ENCODE measurements at places on chromosomes 4 and X.
A peak's percentile ranks its signal among the peaks of the same experiment; 100 is the strongest.

DNA sequence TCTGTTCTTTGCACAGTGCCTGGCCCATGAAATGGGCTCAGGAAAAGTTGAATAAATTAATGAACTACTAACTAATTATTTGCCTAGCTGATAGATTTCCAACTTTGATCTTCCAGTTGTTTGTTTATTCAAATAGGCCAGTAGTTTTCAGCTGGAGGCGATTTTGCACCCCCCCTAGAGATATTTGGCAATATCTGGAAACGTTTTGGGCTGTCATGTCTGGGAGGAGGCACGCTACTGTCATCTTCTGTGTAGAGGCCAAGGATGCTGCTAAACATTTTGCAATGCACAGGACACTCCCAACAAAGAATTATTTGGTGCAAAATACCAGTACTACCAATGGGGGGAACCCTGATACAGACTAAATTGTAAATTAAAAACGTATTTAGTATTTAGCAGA is 81.9 kb downstream of the VCX2 start:
- DNase-seq = no peak

GRCh38 chrX:101709384-101709783 is 49.7 kb upstream of the ARMCX2 start:
- DNase-seq = no peak

- DNase-seq = no peak
These were observed 253.0 kb downstream of the PTTG2 start for GRCh38 chr4:38213083-38213805.

DNA sequence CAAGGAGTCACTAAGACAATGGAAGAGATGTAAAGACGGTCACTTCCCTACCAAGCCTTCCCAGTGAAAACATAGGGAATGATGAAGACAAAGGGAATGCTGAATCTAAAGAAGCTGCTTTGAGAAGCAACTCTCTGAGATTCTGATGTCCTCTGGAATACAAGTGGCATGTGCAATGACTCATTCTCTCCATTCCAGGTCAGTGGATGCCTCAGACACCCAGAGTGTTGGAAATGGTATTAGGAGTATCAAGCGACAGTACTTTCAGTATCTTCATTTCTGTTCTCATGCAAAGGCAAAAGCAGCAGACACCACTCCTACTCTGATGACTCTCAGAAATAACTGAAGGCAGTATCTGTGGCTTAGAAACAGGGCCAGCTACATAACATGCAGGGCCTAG is 102.6 kb downstream of the FSTL5 start:
- no peak for DNase-seq

DNA sequence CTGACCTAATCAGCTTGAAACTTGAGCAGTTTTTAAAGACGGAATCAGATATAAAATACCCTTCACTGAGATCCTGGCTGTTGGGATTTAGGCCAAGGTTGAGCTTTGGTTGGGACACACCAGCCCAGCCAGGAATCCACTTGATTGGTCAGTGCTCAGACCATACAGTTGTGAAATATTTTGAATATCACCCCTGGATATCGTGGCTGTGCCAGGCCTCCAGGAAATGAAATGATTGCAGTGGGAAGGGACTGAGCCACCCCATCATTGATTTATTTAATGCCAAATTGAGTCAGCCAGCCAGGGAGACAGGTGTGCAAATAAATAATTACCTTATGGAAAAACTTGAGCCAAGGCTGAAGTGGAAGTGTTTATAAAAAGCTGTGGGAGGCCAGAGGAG is 128.4 kb upstream of the SCML1 start:
- DNase-seq = no peak

DNA sequence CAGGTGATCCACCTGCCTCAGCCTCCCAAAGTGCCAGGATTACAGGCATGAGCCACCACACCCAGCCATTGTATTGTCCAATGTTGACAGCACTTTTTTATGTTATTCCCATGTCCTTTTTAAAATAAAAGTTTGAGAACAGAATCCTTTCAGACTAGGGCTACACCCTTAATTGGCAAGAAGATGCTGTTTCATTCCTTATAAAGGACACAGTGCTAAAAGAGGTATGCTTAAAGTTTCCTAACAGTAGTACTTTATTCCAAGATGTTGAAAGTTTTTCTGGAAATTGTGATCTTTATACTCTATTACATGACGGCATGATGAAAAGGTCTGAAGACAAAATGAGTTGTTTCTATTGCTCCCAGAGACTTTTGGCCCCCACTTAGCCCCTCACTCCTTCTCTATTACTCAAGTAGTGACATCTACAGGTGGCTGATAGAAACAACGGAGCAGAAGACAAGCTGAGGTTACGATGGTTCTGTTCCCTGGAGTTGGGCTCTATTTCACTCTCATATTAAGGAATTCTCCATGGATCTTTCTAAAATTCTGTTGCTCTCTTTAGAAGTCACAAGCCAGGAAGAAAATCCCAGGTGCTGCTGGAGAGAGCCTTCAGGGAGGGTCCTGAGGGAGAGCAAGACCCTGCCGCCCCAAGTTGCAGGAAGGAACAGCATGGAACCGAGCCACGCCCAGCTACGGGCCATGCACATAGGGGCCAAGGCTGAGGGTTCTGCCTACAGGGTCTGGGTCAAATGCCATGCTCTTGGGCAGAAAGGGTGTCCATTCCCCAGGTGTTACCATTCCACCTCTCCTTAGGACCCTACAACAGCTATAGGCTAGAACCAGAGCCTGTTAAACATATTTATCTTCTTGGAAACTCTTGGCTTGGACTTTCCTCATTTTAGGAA is 22.8 kb downstream of the RPL9 start:
- no peak for DNase-seq

GRCh38 chr4:135015771-135016170 is 814.2 kb upstream of the PABPC4L start:
- no peak for DNase-seq

DNA sequence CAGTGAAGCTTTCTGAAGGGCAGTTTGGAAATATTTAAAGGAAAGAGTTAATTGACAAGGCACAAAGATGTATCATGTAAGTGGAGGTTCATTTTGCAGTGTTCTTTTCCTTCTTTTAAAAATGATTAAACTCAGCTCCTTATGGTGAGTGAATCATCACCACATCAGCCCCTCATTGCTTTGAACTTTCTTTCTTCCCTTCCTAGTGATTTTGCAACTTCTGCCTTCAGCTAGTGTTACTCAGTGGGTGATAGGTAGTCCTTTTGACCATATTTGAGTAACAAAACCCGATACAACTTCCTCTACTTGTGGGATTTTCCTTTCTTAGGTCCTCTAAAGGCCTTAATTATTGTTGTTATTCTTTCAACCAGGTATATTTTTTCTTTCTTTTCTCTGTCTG is 8.2 kb downstream of the ZCCHC4 start:
- DNase-seq = no peak

- DNase-seq = no peak
These were observed 29.9 kb downstream of the CPEB2 start for GRCh38 chr4:15031993-15032675.

GRCh38 chr4:66943112-66943511 is 602.2 kb downstream of the CENPC start:
- no peak for DNase-seq

DNA sequence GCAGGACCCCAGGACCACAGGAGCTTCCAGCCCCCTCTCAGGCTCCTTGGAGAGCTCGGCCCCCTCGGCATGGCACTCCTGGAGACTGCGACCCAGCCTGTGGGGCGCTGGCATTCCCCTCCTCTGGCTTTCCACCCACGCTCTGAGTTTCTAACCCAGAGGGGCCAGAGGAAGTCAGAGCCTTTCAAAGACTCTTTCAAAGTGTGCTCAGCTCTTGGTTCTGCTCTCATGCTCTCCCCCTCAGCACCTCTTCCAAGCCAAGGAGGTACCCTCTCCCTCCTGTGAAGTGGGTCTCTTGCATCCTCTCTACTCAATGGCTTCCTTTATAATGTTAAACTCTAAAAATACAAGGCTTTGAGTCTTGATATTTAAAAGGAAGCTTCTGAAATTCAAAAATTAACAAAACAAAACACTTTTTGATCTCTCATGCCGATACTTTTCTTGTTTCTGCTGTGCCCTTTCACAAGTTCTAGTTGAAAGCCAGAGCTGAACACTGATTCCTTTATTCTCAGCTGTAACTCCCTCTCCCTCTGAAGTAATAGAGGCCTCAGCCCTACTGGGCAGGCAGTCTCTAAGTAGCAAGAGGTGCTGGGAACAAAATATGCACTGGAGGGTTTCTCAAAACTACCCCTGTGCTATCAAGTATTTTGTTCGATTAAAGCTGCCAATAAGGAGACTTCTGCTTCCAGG is 82.8 kb downstream of the NAT8L start:
- DNase-seq = no peak

DNA sequence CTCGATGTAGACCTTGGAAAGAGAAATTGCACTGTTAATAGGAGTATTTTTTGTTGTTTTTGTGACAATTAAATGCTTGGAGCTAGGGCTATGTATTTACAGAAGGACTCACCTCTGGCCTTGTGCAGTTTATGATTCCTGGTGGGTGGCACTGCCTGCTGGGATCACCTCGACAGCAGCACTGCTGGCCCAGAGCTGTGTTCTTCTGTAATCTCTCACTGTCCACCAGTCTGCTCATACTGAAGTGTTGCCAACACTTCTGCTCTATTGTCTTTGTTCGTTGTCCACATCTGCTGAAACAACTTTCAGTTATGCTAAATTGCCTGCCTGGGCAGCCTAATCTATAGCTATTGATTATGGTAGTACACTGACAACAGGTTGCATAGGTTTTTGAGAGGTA is 194.4 kb upstream of the ANK2 start:
- no peak for DNase-seq

DNA sequence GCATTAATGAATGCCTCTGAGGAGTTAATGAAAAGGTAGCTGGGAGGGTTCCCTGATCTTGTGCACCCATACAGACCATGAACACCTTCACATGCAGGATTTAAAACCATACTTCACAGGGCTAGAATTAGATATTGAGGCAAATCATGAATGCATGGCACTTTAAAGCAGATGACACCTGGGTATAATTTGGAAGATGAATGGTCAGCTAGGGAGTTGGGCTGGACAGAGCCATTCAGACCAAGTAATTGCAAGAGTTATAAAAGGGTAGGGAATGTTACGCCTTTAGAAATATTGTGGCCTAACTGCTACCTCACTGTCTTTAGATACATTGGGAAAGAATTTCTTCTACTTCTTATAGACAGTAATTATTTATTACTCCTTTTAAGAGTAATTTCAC is 89.1 kb upstream of the ZNF827 start:
- DNase-seq = no peak

DNA sequence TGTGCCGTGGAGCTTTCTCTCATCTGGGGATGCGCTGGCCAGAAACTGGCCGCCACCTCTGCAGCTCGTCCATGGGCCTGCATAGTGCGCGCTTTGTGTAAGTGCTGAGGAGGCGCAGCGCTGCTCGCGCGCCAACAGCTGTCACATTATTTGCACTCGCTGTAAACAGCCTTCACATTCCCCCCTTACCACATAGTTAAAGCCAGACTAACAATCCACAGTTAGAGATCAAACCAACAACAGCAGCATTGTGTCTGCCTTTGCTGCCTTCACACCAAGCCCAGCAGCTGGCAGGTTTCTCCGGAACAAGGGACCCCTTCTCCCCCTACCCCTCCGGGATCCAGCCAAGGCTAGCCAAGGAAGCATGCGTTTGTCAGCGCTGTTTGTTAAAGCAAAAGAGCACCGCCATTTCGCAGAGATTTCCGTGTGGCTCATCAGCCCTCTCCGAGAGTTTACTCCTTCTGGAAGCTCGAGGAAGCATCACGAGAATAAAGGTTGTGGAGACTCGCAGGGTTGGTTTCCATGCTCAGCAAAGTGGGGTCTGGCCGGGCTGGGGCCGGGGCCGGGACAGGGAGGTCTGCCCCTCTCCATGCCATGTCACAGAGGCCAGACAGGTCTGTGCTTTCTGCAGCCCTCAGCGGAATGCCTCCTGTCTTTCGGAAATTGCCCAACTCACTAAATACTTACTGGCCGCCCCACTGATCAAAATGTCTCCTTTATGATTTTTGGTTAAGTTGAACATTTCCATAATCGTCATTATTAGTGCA is 11.0 kb downstream of the BCOR start:
- DNase-seq = peak; percentile 72

GRCh38 chr4:53962516-53963225 is 101.7 kb downstream of the CHIC2 start:
- DNase-seq = no peak

GRCh38 chr4:17595471-17596005 is 18.5 kb downstream of the LAP3 start:
- no peak for DNase-seq

GRCh38 chr4:135065366-135065765 is 863.8 kb upstream of the PABPC4L start:
- no peak for DNase-seq

DNA sequence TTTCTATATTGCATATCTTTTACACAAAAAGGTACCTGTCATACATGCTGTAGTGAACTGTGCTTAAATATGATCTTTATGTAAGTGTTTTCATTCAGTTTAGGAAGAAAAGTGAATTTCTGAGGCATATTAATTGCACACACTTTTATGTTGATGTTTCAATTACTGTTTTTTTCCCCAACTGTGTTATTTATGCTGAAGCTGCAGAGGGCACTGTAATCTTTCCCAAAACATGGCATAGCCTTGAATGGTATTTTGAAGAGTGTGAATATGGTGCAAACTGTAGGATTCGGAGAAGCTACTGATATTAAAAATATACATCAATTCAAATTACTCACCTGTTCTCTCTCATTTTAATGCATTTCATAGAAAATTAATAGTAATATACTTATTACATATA is 6.0 kb upstream of the CENPE start:
- peak; percentile 29 for DNase-seq

DNA sequence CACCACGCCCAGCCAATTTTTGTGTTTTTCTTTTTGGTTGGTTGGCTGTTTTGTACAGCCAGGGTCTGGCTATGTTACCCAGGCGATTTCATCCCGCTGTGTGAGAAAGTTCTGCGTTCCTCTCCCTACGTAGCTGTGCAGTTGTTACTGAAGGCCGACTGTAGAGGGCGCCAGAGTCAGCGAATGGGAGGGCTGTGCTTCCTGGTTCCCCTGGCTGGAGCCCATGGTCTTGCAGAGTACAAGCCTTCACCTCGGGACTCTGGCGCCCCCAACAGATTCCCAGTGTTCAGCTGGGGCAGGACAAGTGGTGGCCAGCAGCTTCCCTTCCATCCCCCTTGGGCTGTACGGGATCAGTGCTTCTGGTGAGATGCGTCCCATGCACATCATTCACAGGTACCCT is 5.6 kb upstream of the CT45A1 start:
- peak; percentile 3 for DNase-seq

DNA sequence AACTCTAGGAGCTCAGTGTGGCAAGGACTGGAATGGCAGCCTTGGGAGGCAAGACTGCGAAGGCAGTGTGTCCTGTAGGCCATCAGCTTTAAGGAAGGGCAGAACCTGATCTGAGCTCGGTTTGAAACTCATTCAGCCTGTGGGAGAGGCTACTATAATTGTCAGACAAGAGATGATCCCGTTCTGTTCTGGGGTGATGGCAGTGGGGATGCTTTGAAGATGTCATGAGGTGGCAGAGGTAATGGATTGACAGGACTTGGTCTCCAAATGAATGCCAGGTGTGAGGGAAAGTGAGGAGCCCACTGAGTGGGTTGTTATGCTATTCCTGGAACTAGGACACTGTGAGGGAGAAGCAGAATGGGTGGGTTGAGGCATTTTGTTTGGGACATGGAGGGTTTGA is 144.9 kb downstream of the PJA1 start:
- DNase-seq = no peak
